Articular chondrocyte of knee joint (primary cell): ENCODE measurements at places on chromosomes 6 and 20. TPM values are rescaled to one million over a fixed set of nuclear protein-coding genes. Genes with fewer than 3 reads are reported as not detected.

RNF114 gene
- total RNA-seq, result 72.4 and 89.9 TPM in 2 replicates

SNRPB gene
- 79.1 and 92.8 TPM in 2 replicates for total RNA-seq

MMP24 gene
- 1.4 TPM in 2 replicates for total RNA-seq

KIF25 gene
- not detected in 2 replicates for total RNA-seq

SLC22A7 gene
- not detected in 2 replicates for total RNA-seq

SRSF6 gene
- total RNA-seq, result 71.2 and 75.0 TPM in 2 replicates

SLC35D3 gene
- total RNA-seq, result not detected in 2 replicates

KCNK16 gene
- not detected in 2 replicates for total RNA-seq

HMGCLL1 gene
- 0.13 TPM in 1 of 2 replicates, not detected in the other for total RNA-seq

HLA-DQB2 gene
- total RNA-seq, result not detected in 2 replicates

NKX2-2 gene
- not detected in 2 replicates for total RNA-seq

CLVS2 gene
- 0.11 and 0.13 TPM in 2 replicates for total RNA-seq

CST5 gene
- total RNA-seq, result not detected in 2 replicates

POPDC3 gene
- total RNA-seq, result 71.8 and 73.3 TPM in 2 replicates

CLPSL2 gene
- total RNA-seq, result not detected in 2 replicates

SPO11 gene
- total RNA-seq, result not detected in 2 replicates

GABRR1 gene
- total RNA-seq, result not detected in 2 replicates

SESN1 gene
- 20.9 and 32.4 TPM in 2 replicates for total RNA-seq

EFCAB8 gene
- total RNA-seq, result 0.22 TPM in 1 of 2 replicates, not detected in the other

ZBTB24 gene
- total RNA-seq, result 10.9 and 13.7 TPM in 2 replicates

PDYN gene
- total RNA-seq, result not detected in 2 replicates

ZHX3 gene
- 41.2 and 49.1 TPM in 2 replicates for total RNA-seq

ENPP3 gene
- 0.13 and 0.22 TPM in 2 replicates for total RNA-seq

CST7 gene
- total RNA-seq, result not detected in 2 replicates

PAK5 gene
- total RNA-seq, result not detected in 2 replicates

TTK gene
- 14.0 and 21.8 TPM in 2 replicates for total RNA-seq

SIGLEC1 gene
- total RNA-seq, result not detected in 2 replicates

RAMACL gene
- total RNA-seq, result 7.5 and 7.7 TPM in 2 replicates

FAM83B gene
- under 0.01 and 0.11 TPM in 2 replicates for total RNA-seq

RNF146 gene
- 60.6 and 72.3 TPM in 2 replicates for total RNA-seq

NKAIN4 gene
- total RNA-seq, result not detected in 2 replicates

GTSF1L gene
- total RNA-seq, result not detected in 2 replicates

GFRAL gene
- total RNA-seq, result not detected in 2 replicates

PLG gene
- total RNA-seq, result not detected in 2 replicates

CCDC170 gene
- 2.7 and 2.8 TPM in 2 replicates for total RNA-seq

KIFC1 gene
- total RNA-seq, result 10.5 and 15.9 TPM in 2 replicates

SOX12 gene
- total RNA-seq, result 3.4 and 4.8 TPM in 2 replicates

PNPLA1 gene
- 0.22 TPM in 1 of 2 replicates, not detected in the other for total RNA-seq

TBXT gene
- not detected in 2 replicates for total RNA-seq

PRKN gene
- total RNA-seq, result 4.3 and 6.5 TPM in 2 replicates

PBOV1 gene
- not detected in 2 replicates for total RNA-seq
